ENCODE measurements at places on chromosomes 2 and 18.
A peak's percentile ranks its signal among the peaks of the same experiment; 100 is the strongest.

DNA sequence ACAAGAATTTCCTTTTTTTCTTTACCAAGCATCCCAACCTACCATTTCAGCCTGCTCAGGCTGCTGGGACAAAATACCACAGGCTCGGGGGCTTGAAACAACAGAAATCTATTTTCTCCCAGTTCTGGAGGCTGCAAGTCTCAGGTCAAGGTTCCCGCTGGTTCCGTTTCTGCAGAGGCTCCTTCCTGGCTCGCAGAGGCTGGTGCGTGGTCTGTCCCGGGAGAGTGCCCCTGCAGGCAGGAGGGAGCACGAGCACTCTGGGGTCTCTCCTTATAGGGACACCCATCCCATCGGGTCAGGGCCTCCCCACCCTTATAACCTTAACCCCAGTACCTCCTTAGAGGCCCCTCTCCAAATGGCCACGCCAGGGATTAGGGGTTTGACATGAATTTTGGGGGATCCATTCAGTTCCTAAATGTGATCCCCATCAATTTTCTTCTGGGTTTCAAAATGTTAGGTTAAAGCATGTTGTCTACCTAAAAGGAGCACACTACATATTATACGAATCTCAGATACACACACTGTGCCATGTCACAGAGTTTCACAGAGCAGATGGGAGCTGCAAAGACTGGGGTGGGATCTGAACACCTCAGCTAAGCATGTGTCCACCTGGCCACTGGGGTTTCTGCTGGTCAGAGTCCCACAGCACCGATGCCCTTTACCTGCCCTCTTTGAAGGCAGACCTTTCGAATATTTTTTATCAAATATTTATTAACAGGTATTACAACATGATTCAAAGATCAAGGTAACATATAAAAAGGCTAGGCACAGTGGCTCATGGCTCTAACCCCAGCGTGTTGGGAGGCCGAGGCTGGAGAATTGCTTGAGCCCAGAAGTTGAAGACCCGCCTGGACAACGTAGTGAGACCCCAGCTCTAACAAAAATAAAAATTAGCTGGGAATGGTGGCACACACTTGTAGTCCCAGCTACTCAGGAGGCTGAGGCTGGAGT lies 17.6 kb upstream of the ADI1 start:
- no peak for DNase-seq

- DNase-seq: no peak
Measured at GRCh38 chr2:128408349-128409305, 90.0 kb upstream of the HS6ST1 start.

GRCh38 chr18:71028285-71028762 lies 739.5 kb downstream of the SOCS6 start:
- DNase-seq: no peak

GRCh38 chr2:157264099-157264498 lies 6.6 kb downstream of the GALNT5 start:
- no peak for DNase-seq

- DNase-seq: peak; percentile 33
Measured at GRCh38 chr2:64652231-64653108, 1.2 kb downstream of the SERTAD2 start.

DNA sequence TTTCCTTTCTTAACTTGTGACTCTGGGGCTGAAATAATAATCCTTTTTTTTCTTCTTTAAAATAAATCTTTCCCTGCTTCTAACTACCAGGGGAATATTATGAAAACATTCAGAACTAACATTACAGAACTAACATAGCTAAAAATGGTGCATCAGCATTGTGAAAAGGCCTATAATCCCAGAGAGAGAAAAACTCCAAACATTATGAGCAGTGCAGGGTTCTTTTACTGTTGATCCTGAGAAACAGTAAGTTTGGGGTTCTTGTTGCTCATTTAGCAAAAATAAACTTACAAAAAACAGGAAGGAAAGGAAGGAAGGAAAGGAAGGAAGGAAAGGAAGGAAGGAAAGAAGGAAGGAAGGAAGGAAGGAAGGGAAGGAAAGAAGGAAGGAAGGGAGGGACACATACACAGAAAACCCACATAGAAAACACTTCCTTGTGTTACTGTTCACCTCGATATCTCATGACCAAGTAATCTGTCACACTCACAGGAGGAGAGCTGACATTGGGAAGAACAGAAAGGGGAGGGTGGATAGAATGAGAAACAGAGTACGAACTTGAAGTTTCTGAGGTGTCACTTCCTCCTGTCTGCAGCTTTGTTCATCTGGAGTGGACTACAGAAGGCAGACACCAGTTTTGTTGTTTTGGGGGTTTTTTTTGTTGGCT lies 18.4 kb upstream of the PIK3C3 start:
- DNase-seq: no peak

DNA sequence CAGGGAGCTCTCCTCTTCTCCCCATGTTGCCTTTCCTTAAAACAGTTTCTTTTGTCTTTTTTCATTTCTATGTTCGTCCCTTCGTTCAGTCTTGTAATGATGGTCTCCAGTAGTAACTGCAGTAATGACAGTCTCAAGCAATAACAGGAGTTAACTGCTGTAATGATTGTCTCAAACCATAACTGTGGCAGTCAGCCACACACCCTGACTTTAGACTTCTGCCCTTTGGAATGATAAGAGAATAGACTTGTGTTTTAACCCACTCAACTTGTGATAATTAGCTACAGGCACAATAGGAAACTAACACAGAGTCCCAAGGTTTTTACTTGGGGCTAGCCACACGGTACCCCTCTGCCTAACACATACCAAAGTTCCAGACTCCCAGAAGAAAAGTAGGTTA lies 12.1 kb downstream of the TMEM131 start:
- no peak for DNase-seq

GRCh38 chr2:20617081-20617575 lies 33.8 kb downstream of the HS1BP3 start:
- no peak for DNase-seq

DNA sequence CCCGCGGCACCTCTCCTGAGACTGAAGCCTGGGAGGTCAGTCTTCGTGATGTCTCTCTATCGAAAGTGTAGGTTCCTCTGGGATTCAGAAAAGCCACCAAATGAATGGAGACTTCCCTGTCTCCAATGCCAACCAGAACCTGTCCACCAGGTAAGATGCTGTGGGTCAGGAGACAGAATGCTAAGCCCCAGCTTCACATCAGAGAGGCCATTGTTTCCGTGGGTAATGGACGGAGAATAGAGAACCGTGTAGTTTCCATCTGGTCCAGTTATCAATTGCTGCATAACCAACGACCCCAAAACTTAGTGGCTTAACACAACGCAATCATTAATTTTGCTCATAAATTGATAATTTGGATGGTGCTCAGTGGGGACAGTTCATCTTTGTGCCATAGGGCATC lies 93.5 kb downstream of the DDX1 start:
- no peak for DNase-seq

DNA sequence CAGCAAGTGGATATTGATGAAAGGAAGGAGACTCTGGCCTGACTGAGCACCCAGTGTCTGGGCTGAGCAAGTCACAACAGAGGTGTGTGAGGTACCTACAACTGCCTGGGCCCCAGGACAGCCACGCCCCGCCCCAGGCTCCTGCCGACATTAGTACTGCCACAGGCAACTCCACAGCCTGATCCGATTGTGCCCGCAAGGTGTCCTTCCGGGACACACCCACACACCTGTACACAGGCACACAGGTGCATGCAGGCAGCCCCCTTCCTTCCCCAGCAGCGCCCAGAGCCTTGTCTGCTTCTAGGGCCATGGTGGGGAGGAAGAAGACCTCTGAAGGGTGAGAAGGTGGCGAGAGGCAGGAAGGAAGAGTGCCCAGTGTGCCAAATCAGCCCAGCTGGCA lies 83.6 kb downstream of the TNS1 start:
- no peak for DNase-seq

DNA sequence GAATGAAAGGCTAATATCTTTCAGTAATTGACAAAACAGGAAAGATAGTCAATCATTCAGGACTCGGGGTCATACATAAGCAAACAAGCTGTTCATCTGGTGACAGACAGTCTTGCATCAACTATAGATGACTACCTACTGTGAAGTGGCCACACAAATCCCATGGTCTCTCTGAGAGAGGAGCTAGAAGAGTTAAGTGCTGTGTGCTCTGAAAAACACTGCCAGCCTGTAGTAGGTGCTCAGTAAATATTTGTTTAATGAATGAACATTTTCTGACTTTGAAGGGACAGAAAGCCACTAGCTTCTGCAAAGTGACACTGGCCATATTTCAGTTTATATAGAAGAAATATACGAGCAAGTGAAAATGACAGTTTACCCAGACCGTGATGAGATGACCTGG lies 184.0 kb upstream of the CHAC2 start:
- DNase-seq: no peak

DNA sequence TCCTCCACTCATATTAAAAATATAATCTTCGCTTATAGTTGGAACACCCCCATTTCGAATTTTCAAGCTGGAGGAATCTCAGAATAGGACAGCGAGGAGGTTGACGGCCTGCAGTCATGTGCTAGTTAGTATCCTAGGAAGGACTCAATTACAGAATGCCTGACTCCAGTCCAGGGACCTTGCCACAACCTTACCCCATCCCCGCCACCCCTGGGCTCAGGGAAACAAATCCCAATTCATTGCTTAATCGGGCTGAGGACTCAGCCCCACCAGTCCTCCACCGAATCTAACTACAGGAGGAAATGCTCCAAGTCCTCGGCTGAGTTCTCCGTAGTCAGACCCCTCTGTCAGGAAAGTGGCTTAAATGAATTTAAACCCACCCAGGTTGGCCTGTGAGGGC lies 31.7 kb upstream of the ZBTB7C start:
- DNase-seq: no peak

- no peak for DNase-seq
Measured at GRCh38 chr2:182541268-182541667, 114.4 kb upstream of the PDE1A start.

DNA sequence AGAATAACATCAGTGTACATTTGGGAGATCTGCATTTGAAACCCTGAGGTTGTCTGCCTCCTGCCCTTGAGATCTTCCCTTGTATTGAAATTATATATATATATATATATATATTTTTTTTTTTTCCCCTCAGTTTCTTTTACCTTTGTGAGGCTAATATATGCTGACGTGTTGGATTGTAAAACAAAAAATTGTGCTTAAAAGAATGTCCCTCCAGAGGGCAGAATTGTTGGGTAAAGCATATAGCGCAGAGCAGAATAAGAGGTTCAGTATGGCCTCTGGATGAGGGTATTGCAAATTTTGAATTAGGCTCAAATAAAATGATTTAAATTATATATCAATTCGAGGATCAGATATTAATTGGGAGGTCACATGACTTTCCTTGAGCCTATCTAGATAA lies 12.4 kb downstream of the NABP1 start:
- DNase-seq: no peak

DNA sequence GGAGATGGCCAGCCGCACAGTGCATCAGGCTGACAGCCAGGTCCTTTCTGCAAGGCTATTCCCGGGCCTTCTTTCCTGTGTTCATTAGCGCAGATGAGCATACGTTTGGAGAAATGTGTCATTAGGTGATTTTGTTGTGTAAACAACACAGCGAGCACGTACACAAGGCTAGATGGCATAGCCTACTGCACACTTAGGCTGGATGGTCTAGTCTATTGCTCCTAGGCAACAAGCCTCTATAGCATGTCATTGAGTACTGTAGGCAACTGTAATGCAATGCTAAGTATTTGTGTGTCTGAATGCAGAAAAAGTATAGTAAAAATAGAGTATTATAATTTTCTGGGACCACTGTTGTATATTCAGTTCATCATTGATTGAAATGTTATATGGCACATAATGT lies 50.9 kb upstream of the PHLPP1 start:
- no peak for DNase-seq

- no peak for DNase-seq
Measured at GRCh38 chr2:179338681-179339080, 74.0 kb upstream of the SESTD1 start.

GRCh38 chr2:169834401-169834800 lies 7.1 kb downstream of the UBR3 start:
- DNase-seq: no peak

DNA sequence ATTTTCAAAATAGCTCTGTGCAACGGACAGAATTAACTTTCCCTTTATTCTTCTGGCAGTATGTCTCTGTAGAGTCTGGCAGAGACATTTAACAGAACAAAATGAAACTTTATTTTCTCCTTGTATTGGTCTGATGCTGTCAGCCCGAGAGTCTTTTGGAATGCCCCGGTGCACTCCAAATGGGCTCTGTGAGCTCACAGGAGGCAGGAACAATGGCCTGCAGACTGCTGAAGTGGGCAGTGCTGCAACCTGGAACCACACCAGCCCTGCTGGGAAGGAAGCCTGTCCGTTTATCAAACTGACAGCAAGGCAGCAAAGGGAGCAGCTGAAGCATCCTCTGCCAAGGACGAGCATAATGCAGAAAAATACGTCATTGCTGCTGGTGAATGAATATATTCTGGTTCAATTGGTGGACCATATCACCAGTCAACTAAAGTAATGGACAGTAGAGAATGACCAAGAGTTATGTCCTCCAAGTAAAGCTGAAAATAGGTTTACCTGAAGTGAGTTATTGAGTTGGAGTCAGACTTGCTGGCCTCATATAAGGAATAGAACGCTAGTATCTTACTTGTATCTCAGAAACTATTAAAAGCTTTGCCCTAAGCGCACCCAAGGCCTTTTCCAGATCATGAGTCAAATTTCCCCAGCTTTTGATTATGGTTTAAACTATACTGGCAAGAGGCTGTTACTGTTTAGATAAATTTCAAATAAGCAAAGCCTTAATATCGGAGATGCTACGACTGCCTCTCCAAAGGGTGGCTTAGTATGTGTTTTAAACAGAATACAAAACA lies 207.6 kb upstream of the TANK start:
- no peak for DNase-seq

- DNase-seq: no peak
Measured at GRCh38 chr2:75597949-75598348, 37.2 kb upstream of the EVA1A start.

DNA sequence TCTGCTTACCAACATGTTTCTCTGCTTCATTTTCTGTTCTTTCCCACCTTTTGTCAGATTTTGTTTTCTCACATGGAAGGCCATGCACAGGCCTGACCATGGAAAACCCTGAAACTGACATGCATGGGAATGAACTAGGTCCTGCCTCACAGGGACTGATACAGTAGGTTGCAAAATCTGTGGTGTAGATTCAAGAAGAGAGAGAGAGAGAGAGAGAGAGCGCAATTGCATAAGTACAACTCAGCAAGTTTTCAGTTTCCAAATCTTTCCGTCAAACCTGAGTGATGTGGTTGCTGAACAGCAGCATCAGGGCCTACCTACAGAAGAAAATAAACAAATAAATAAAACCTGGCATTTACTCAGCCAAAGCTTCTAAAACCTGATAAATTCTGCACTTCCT lies 87.5 kb upstream of the RNF152 start:
- no peak for DNase-seq

Measured in activated naive CD4-positive, alpha-beta T cell treated with Interleukin-2 at 50 U/mL for 16 hours (primary cell).